Type B pancreatic cell (in vitro differentiated cells): ENCODE measurements at places on chromosomes 7 and 10. TPM values are rescaled to one million over a fixed set of nuclear protein-coding genes. Genes with fewer than 3 reads are reported as not detected.

Gene FAM25G
- not detected in 2 replicates for total RNA-seq

Gene TRPV5
- not detected in 2 replicates for total RNA-seq

Gene NUDT13
- total RNA-seq: 3.0 and 3.1 TPM in 2 replicates

Gene KIFBP
- 24.2 and 26.9 TPM in 2 replicates for total RNA-seq

Gene GPR15LG
- 0.70 and 0.98 TPM in 2 replicates for total RNA-seq

Gene CYP26C1
- total RNA-seq: not detected in 2 replicates

Gene OAT
- total RNA-seq: 83.4 and 144 TPM in 2 replicates

Gene SPDYE11
- total RNA-seq: not detected in 2 replicates

Gene FOXI2
- total RNA-seq: 0.21 and 4.8 TPM in 2 replicates
